A172 (cell line): ENCODE measurements at places on chromosomes 12 and 14. TPM values are rescaled to one million over a fixed set of nuclear protein-coding genes. Genes with fewer than 3 reads are reported as not detected.

DNA sequence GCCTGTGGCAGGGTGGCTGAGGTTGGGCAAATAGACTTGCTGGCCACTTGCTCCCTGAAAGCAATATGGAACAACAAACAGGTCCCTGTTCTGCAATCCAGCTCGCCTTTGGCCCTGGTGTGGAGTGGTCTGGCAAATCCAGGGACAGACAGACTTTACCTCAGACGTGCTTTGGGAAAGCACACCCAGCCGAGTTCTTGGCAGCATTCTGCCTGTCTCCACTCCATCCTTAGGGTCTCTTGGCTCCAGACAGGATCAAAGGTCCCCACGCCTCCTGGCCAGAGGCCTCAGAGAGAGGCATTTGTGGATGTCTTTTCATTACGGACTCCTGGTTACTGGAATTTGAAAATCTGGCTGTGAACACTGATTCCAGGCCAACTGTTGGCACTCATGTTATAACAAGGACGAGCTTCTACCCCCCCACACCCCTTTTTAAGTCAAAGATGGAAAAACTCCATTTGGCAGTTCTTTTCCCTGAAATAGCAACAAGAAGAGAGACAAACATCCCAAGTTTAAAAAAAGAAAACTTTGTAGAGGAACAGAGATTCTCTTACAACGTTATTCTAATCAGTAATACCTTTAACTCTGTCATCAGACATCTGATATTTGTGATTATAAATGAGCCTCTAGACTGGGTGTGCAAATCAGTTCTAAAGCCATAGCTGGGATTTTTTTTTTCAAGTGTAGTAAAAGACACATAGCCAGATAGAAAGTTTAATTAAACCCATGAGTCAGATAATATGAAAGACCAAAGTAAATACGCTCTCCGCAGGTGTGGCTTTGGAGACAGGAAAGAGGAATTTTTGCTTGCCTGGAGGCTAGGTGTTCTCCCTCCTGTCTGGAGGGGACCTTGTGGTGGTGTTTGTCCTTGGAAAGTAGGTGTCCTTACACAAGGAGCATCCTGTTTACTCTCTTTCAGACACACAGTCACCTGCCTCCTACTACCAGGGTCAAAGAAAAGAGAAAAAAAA, 60.7 kb downstream of the GALNT8 start:
- DNase-seq, result no peak

DNA sequence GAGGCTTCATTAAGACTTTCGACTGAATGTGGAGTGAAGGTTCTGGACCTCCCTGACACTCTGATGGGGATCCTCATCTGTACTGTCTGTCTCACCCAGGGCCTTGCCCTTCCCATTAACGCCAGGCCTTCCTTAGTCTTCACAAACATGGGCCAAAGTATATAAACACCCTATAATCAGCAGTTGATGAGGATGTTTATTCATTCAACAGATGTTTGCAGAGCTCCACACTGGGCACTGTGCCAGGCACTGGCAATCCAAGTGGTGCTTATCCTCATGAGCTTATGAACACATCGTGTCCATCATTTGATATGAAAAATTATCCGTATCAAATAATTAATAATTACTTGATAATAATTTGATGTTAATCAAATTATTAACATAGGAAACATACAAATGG, 454.4 kb downstream of the FUT8 start:
- DNase-seq, result no peak

DNA sequence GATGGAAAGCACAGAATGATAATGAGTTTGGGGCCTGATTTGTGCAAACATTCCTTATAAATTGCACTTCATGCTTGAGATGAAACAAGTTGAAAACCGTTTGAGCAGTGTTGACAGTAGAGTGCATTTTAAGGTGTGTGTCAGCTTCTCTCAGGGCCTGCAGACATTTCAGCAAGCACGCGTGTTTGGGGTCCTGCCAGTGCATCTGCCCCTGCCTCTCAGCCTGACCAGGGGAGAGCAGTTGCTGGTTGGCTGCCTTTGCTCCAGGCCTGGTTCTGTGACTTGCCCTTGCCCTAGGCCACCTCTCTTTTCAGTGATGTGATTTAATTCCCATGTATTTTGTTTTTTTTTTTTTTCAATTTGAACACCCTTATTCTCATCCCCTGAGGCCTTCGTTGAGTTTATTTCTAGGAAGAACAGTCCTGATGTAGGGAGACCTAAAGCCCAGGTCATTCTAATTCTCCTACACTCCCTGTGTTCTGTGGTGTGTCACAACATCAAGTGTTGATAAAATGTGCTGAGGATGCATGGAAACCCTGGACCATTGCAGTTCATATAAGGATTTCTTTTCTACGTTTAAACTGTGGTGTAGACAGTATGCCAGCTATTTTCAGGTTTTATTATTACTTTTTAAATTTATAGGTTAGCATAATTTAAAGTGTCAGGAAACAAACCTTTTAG, 40.1 kb upstream of the AMN start:
- no peak for DNase-seq

GRCh38 chr12:102169922-102170621, 27.6 kb downstream of the PMCH start:
- peak; percentile 33 for DNase-seq

DNA sequence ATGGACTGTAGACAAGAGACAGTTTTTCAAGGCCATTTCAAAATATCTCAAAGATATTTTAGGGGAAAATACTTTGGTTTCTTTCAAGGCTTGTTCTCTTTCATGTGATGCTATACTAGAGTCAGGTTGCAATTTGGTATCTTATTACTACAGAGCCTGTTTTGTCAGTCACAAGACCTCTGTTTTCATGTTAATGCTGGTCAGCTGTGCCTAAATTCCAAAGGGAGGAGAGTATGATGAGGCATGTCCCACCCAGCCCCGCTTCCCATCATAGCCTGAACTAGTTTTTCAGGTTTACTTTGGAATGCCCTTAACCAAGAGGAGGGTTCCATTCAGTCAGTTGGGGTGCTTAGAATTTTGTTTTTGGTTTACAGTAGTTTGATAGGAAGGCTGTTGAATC, 52.6 kb downstream of the GPHB5 start:
- DNase-seq, result no peak

DNA sequence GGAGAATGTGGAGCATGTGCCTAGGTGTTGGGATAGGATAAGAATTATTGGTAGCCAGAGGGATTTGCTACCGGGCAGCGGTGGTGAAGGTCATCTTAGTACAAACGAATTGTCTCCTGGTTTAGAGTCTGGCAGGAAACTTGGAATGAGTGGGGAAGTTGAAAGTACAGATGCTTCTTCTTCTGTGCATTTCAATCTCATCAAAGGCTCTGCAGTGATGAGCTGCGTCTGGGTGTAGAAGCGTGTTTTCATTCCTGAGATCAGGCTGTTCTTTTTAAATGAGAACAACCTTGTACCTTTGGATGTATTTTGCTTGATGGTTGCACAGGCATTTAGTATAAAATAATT, 2.1 kb downstream of the WNK1 start:
- DNase-seq, result no peak

DNA sequence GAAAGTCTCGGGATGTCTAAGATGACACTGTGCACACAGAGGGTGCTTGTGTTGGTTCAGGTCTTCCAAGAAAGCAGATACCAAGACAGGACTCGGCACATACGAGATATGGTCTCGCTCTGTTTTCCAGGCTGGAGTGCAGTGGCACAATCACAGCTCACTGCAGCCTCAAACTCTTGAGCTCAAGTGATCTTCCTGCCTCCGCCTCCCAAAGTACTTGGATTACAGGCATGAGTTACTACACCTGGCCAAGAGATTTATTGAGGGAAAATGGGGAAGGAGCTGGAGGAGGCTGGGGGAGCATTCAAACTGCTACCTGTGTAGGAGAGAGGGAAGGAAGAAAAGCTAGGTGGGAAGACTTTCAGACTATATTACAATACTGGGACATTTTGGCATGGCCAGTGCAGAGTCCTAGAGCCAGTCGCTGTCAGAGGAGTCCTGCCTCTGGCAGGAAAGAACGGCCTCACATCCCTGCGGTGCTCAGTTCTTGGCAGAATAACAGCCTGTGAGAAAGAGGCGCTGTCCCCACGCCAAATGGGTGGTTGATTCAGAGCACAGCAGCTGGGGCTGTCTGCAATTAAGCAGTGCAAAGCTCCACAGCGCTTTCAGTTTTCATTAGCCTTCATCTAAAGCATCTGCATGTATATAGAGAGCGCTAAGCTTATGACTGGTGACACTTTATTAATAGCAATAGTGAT, 18.3 kb downstream of the SLC17A8 start:
- peak; percentile 17 for DNase-seq

DNA sequence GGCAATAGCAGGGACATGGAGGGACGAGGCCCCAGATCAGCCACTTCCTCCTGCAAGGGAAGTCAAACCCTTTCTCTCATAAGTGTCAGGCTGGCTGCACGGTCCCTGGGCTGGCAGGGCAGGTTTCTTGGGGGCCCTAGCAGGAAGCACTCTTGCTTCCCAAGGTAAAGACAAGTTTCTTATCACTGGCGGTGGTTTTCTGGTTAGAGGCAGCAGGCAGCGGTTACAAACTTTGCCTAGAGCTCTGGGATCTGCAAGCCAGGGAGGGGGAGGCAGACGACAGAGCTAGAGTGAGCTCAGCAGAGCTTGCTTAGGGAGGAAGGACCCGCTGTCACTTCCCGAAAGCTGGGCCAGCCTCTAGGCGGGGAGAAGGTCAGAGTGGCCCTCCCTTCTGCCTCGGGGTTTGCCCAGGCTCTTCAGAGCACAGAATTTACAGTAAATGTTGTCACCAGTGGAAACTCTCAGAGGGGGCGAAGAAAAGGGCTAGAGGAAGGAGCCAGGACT, 20.4 kb downstream of the BATF start:
- DNase-seq, result no peak

DNA sequence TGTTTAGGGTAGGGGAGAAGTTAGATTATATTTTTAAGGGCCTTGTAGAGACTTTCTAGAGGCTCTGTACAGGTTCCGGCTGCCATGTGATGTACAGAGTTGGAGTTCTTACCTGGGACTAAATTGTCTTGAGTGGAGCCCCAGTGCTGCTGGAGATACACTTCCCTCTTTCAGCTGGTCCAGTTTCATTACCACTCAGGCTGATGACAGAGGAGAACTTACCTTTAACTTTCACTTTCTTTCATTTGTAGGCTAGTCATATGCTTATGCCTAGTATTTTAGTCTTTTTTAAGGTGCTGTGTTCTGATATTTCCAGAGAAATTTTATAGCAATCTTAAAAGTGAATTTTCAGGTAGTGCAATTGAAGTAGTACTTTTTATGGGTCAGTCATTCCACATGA, 117.3 kb downstream of the ERC1 start:
- DNase-seq, result no peak

DNA sequence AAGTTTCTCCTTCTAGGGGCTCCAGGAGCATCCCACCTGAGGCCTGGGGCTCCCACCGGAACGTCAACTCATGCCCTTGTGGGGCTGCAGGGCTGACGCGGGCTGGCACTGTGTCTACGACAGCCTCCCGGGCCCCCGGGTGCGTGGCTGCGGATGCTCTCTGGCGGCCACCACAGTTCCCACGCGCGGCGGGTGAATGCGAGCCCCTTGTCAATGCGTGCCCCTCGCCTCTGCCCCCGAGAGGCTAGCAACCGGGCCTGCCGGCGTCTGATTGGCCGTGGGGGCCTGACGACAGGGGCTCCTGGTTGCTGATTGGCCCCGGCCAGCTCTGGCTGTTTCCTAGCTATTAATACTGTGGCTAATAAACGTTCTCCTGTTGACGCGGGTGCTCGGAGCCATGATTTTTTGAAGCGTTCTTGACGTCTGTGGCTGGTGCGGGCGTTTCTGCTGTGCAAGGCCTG, 1.8 kb upstream of the MEG3 start:
- DNase-seq, result no peak

CKAP4 gene
- total RNA-seq, result 112 and 133 TPM in 2 replicates

DNA sequence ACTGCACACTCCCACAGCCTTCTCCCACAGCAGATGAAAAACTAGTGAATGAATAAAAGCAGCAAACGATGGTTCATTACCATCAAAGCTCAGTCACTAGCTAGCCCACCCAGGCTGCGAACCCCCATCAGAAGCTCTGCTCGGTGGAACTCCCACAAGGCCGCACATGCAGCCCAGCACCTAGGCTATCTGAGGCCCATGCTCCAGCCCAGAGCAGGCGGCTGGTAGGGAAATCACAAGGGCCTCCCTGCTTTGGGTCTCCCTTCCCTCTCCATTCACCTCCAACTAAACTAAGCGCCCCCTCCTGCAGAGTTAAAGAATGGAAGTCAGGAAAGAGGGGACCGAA, 69.0 kb downstream of the ITPK1 start:
- no peak for DNase-seq

GRCh38 chr12:103996595-103996994, 30.9 kb downstream of the TDG start:
- DNase-seq, result no peak

DNA sequence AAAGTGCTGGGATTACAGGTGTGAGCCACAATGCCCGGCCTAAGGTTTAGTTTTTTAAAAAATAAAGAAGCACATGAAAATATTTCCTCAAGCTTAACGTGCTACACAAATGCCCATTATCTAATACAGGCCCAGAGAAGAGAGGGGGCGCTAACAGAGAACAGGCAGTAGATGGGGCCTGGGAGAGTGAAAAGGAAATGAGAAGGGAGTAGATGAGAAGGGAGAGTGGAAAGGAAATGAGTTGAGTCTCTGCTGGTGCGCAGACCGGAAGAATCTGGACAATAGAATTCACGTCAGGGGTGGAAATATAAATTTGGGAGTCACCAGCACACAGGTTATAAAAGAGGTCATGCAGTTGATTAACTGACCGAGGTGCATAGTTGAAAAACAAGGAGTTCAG, 10.7 kb downstream of the PXN start:
- no peak for DNase-seq

DNM1L gene
- total RNA-seq, result 66.1 and 75.1 TPM in 2 replicates

PMEL gene
- total RNA-seq, result 1.1 and 2.0 TPM in 2 replicates

- DNase-seq, result no peak
Observed at GRCh38 chr12:44294649-44295048, 458.8 kb downstream of the TMEM117 start.

- peak; percentile 49 for DNase-seq
Observed at GRCh38 chr14:64983439-64984310, 3.0 kb upstream of the FNTB start.

DNA sequence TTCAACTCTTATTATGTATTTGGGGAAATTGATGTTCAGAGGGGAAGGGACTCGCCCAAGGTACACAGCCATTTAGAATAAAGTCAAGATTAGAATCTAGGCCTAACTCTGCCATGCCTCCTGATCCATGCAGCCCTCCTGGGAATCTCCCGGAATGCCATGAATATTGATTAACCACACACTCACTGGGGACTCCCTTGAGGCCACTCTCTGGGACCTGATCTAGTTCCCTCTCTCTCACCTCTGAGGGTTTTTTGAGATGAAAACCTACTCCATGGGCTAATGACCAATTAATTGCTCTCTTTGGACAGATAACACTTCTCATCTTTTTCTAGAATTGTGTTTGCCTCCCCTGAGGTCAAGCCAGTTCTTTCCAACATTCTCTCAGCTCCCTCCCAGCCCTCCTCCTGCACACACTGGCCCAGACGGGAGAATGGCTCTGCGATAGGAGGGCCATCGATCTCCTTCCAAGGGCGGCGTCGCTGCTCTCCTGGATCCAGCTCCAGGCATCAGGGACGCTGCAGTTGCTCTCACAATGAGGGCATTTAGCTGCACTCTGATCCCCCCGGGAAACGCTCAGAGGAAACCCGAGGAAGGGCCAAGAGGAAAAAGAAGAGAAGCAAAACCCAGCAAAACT, 22.6 kb downstream of the WSCD2 start:
- no peak for DNase-seq

- DNase-seq, result no peak
Observed at GRCh38 chr12:126191031-126191891, 1126.0 kb downstream of the AACS start.

- peak; percentile 69 for DNase-seq
Observed at GRCh38 chr12:46266382-46266791, 2.5 kb downstream of the SLC38A1 start.

GRCh38 chr14:67757175-67757574, 55.5 kb downstream of the RDH12 start:
- no peak for DNase-seq

GRCh38 chr12:66555113-66555512, 123.8 kb downstream of the GRIP1 start:
- DNase-seq, result no peak
